DMS79 treated with DMSO at 0.1 percent for 48 hours (cell line): ENCODE measurements at places on chromosomes 11 and 22.

DNA sequence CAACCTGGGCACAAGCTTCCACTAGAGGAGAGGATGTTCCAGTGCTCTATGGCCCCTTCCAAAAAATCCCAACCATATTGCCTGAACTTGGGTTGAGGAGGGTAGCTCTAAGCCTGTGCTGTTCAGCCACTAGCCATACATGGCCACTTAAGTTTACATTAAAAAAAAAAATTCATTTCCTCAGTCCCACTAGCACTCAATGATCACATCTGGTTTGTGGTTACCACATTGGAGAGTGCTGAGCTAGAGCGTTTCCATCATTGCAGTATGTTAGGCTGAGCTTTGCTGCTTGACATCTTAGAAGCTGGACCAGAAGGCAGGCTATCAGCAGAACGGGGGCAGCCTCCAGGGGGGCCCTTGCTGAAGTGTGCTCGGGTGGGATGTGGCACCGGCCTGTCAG, 43.5 kb upstream of the CYP2D6 start:
- DNase-seq = no peak

- no peak for DNase-seq
These were observed 73.5 kb upstream of the PPARA start for GRCh38 chr22:46076651-46077339.

DNA sequence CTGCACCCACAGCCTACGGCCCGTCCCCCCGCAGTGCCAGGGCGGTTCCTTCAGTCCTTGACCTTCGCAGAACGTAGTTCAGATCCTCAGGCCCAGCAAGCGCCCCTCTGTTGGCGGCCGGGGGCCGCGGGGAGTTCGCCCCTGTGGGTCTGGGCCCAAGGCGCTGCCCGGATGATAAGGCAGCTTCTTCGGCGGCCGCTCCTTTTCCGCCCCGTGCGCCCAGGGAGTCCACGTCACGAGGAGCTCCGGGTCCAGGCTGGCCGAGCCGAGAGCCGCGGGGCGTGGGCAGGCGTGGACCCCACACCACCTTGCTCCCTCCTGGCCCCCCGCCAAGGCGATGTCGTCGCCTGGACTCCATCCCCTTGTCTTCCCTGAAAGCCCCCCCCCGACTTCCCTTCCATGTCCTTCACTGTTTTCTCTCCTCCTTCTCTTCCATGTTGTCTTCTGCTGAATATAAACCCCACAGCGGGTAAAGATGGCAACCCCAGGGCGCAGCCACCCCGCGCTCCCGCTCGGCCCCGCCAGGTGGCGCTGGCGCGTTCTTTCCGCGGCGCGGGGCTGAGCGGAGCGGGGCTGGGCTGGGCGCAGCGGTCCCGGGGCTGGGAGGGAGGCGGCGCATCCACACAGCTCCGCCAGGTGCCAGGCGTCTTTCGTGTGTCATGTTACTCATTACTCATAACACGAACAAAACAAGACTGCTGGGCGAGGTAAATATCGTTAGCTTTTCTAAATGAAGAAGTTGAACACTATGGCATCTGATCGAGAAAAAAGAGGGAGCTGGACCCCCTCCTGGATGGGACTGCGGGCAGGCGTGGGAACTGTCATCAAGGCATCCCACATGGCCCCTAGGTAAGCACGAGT, 321.0 kb downstream of the NTM start:
- DNase-seq = no peak

GRCh38 chr22:45318168-45318557, 8.4 kb downstream of the FAM118A start:
- DNase-seq = peak; percentile 64

DNA sequence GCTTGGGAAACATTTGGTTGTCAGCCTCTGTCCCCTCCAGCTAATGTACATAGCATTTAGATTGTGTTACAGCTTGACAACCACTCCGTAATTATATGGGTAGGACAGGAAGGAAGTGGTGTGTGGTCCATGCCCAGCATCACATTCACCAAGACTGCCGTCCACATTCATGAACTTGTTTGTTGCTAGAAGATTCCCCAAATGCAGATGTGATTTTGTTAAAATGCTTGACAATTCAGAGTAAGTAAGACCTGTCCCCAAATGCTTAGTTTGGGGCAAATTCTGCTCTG, 1482.7 kb downstream of the TBC1D22A start:
- no peak for DNase-seq

- DNase-seq = no peak
These were observed 5.8 kb downstream of the POLDIP3 start for GRCh38 chr22:42608823-42609361.

GRCh38 chr11:125091247-125091876, 20.1 kb downstream of the TMEM218 start:
- peak; percentile 71 for DNase-seq

DNA sequence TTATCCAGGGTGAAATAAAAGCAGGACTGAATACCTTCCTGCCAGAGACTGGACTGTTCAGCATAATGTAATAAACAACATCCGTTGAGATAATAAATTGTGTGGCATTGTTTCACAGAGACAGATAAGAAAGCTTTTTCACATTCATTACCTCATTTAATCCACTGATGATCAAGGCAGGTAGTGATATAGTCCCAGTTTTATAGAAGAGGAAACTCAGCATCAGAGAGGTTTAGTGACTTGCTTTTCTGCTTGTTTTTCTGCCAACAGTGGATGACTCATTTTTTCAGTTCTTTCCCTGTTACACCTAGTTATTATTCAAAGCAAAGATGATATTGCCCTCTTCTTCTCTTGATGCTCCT, 4.0 kb downstream of the MYO18B start:
- DNase-seq = no peak

DNA sequence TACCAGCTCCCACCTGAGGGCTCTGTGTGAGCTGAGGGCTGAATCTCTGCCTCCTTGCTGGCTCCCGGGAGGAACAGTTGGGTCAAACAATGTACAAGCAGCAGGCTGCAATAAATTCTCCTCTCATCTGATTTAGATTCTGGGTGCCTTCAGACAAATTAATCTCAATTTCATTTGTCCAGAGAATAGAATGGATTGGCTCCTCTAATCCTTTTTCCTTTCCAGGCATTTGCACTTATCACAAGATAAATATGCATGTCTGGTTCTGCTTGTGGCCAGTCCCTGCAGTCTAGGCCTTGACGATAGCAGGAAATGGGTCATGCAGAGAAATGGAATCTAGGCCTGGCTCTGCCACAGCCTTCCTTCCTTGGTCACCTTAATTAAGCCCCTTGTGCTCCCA, 28.7 kb downstream of the UPB1 start:
- no peak for DNase-seq

DNA sequence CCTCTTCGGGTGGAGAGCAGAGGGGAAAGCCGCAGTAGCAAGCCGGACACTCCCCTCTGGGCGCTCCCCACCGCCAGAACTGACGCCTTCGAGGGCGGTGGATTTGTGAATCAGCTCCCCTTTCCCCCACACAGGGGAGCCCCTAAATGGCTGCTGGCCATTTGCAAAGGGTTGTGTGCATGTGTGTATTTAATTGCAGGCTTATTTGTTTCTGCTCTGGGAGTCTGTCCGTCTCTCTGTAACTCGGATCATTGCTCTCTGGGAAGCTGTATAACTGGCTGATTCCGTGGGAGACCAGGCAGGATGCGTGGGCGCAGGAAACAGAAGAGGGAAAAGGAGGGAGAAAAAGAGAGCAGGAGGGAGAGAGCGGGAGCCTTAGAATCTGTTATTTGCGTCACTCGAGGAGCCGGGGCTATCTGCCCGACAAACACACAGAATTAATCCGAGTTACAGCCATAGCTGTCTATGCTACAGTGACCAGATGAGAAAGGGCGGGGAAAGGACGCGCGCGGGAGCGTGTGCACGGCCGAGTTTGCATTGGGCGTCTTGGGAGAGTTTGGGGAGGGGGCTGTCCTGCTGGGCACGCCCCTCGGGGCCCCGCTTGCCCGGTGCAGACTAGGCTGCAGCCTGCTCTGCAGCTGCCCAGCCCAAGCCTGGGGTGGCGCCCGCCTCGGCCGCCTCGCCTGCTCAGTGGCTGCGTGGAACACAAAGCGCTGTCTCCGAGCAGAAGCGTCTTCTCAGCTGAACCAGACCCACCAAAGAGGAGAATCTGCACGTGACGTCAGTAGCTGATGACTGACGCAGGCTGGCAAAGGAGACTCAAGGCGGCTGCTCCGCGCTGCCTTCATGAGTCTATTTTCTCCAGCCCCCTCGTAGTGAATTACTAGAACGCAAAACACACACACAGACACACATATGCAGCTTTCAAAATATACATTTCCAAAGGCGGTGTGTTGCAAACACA, 105.3 kb upstream of the HSD17B12 start:
- DNase-seq = peak; percentile 16

DNA sequence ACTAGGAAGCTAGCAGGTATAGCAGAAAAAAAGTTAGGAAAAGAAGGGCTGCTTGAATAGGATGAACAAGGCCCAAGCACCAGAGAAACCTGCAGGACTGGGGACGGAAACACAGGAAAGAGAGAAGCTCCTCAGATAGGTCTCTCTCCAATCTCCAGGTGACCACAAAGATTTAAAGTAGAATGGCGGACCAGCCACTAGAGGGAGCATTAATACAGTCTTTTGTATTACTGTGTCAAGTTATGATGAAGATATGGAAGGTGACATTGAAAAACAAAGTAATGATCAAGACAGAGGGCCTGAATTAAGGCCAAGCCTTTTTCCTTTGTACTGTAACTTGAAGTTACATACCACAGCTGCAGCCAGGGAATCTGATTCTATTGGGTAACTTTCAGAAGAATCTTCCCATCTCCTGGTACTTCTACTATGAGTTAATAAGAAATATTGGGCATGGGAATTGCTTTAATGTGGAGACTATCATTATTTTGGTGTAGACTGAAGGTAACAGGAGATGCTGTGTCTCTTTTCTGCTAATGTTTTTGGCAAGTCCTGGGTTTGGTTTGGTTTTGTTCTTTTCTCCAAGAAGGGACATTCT, 33.8 kb downstream of the OR2AG2 start:
- peak; percentile 13 for DNase-seq

- DNase-seq = no peak
These were observed 41.5 kb downstream of the NECTIN1 start for GRCh38 chr11:119687373-119688046.

DNA sequence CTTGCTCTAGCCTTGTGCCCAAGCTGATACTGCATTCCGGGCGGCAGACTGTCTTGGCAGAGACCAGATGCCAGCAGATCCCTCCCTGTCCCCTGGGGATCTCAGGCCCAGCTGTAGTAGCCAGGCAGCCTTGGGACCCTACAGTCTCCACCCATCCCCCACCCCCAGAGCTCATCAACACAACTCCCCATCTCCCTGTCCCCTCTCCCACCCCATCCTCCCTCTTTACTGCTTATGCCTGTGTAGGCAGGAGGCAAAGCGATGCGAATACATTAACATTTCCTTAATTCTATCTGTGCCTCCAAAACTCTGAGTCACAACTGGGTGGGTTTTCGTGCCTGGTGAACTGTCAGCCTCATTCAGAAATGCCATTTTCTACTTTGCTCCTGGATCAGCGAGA, 547.6 kb downstream of the BUD13 start:
- peak; percentile 34 for DNase-seq

DNA sequence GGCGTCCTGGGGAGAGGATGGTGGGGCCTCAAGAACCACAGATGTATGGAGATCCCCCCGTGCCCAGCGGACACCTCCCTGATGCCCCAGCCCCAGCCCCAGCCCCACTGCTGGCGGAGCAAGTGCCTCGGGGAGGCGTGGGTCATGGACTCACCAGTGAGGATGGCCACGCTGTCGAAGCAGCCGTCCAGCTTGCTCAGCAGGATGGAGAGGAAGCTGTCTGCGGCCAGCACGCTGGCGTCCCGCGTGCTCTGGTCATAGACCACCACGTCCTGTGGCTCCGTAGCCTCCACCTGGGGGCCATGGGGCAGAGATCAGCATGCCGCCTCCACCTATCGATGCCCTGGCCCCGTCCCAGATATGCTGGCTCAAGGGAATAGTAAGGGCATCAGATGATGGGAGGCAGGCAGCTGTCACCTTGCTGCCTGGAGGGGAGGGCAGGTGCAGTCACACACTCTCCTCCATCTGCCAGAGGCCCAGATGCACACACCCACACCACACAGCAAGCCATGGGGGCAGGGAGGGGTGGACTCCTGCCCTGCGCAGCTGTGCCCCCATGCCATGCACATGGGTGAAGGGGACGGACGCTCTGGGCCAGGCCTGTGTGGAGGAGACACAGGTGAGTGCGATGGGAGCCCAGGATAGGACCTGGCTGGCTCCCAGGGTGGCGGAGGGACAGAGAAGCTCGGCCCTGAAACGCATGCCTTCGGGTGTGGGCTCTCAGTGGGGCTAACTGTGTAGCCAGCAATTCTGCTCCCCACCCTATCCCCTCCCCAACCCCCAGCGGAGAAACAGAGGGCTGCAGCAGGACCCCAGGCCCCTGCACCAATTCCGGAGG, 8.2 kb downstream of the DUSP8 start:
- DNase-seq = no peak

DNA sequence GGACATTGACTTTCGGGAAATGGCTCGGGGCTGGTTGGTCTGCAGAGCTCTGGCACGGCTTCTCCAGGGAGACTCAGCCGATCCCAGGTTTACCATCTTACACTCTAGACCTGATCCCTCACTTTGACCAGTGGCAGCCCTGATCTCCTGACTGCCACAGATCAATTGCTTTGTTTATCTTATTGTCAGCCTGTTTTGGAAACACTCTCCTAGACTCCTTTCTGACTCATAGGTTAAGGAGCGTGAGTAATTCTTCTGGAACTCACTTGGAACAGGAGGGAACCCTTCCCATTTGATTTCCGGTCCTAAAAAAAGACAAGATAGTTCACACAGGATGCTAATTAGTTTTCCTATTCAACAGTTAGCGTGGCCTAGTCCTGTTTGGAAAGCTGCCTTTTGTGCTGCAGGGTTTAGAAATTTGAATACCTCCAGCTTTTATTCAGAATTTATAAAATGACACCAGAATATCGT, 16.0 kb upstream of the BMAL1 start:
- no peak for DNase-seq

DNA sequence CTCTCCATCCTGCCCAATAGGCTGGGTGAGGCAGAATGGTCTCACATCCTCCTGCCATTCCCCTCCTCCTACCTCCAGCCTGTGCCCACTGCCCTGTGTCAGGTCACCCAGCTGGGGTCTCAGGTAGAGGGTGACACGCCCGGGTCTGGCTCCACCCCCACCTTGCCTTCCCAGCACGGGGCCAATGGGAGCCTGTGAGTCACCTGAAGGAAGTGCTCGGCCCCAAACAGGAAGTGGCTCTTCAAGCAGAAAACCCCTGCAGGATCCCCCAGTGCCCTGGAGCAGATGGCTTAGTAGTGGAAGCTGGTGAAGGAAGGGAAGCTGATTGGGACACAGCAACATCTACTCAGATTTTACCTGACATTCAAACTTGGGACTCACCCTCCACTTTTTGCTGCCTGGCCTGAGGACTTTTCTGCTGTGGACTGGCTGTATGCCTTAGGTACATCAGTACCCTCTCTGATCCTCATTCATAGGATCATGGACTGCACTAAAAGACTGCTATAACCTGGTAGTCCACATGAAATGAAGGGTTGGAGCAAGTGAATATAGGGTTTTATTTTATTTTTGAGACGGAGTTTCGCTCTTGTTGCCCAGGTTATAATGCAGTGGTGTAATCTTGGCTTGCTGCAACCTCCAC, 33.4 kb downstream of the GDPD5 start:
- DNase-seq = no peak

- no peak for DNase-seq
These were observed 68.9 kb downstream of the C11orf58 start for GRCh38 chr11:16807306-16807705.

GRCh38 chr11:116099541-116099940, 595.3 kb upstream of the CADM1 start:
- no peak for DNase-seq

GRCh38 chr11:126992804-126993111, 7.8 kb downstream of the KIRREL3 start:
- DNase-seq = no peak

GRCh38 chr11:120039039-120039438, 98.9 kb downstream of the TRIM29 start:
- no peak for DNase-seq

- DNase-seq = no peak
These were observed 45.6 kb downstream of the PTPRJ start for GRCh38 chr11:48025984-48026340.
